ENCODE measurements at places on chromosomes 4 and X.

- no peak for DNase-seq
These were observed 788 bp downstream of the SAP30 start for GRCh38 chr4:173371292-173372192.

GRCh38 chr4:56909086-56909894 lies 1.6 kb downstream of the REST start:
- DNase-seq, result no peak

GRCh38 chr4:26788341-26788733 lies 72.3 kb upstream of the STIM2 start:
- DNase-seq, result no peak

DNA sequence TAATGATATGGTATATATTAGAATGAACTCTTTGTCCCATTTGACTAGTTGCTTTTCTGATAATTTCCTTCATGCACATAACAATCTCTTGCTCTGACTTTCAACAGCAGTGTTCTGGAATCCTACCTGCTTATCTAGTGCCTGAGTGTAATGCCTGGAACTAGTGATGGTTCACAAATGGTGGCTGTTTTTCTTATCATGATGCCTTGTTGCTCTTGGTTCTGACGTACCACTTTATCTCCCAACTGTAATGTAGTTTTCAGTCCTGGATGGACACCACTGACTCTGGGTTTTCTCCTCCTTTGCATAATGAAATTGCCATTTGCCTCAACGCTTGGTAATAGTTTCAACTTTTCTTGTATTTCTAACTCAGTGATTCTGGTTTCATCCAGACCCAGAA lies 25.5 kb upstream of the LUZP4 start:
- no peak for DNase-seq

DNA sequence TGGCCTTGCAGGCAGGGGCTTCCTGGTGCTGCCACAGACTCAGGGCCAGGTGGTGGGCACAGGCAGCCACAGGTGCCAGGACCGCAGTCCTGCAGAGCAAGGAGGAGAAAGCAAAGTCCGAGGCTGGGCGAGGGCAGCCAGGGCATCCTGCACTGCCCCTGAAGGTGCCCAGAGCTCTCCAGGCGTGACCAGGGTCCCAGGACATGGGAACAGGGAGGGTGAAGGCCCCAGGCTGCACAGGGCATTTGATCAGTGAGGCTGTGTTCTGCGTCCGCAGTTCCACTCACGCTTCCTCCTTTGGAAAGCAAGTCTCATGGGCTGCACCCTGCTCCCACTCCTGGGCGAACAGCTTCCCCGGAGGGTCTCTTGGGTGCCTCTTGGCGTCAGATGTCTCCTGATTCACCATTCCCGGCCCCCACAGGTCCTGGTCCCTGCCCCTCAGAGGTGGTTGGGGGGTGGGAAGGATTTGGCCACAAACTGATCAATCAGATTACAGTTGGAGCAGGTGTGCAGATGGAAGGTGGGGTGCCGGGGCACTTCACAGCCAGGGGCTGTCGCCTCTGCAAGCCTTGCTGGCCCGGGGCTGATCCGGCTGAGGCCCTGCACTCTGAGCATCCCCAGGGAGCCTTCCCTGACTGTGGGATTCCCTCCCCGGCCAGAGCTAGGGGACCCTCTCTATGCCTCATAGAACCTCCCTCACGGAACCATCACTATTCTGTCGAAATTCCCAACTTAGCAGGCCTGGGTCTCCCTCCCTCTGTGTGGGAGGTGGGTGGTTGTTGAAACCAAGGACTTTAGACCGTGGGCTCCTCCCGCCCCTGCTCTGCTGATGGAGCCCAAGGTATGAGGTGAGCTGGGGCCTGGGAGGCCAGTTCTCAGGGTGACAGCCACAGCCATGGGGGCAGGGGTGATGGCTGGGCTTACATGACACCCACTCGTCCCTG lies 3.3 kb downstream of the SH3TC1 start:
- no peak for DNase-seq

GRCh38 chr4:124053872-124054538 lies 657.4 kb downstream of the SPRY1 start:
- DNase-seq, result no peak

- DNase-seq, result no peak
These were observed 1.0 kb downstream of the SH3BGRL start for GRCh38 chrX:81202943-81203342.

DNA sequence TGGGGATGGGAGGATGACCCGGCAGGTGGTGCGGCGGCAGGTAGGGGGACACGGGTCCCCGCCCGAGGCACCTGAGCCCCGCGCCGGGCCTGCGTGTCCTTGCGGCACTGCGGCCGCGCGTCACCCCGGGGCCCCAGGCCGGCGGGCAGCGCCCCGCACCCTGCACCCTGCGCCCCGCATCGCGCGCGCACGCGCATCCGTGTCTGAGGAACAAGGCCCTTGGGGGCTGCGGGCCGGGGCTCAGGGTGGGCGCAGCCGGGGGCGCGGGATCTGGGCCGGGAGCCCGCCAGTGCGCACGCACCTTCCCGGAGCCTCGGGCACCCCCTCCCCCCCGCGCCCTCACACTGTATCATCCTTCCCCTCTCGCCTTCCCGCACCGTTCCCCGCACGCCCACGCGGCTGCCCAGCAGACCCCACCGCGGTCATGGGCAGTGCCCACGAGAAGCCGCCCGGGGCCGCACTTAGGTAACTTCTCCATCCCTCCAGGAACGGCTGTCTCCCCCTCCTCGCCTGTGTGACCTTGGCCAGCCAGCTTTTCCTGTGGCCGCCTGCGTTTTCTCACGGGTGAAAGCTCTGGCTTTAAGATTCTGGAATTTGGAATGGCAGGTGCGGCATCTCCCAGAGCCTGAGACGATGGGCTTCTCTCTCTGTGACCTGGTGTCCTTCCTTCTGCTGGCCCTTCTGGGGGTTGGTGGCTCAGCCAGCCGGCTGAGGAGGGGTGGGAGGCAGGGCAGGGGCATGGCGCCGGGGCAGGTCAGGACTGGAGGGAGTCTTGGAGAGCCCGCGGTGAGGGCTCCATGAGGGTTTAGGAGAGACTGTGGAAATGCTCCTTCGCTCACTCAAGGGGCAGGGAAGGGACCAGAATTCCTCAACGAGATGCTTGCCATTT lies 748 bp downstream of the ATP2B3 start:
- no peak for DNase-seq

DNA sequence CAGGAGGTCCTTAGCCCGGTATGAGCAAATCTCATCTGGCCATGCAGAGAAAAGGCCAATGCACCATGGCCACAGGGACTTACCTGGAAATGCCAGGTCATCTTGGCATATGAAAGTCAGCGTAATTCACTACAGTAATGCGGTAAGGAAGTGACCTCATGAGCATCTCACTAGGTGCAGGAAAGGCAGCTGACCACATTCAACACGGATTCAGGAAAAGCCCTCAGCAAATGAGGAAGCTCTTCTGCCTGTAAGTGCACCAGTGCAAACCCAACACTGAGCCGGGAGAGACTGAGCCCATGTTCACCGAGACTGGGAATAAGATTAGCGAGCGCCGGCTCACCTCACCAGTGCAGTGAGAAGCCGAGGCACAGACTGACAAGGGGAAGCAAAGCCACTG lies 23.7 kb downstream of the LRPAP1 start:
- DNase-seq, result no peak

- DNase-seq, result no peak
These were observed 1.7 kb downstream of the PDLIM5 start for GRCh38 chr4:94453391-94453963.

- DNase-seq, result peak; percentile 78
These were observed 61.1 kb upstream of the VAMP7 start for GRCh38 chrX:155819966-155820491.

GRCh38 chr4:76799140-76799539 lies 98.8 kb downstream of the SOWAHB start:
- DNase-seq, result no peak

DNA sequence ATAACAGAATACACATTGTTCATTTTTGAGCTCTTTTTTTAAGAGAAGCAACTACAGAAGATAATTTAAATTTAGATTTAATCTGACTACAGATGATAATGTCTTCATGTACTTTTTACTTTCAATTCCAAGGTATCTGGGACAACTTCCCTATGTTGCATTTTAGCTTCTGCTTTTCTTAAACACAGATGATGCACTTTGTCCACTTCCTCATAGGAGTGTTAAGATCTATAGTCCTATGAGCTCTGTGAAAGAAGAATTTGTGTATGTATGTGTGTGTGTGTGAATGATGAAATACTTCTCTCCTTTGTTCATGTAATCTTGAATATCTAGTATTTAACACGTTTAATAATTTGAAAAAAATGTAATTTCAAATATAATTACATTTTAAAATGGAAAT lies 5.3 kb upstream of the FHIP1A start:
- no peak for DNase-seq

DNA sequence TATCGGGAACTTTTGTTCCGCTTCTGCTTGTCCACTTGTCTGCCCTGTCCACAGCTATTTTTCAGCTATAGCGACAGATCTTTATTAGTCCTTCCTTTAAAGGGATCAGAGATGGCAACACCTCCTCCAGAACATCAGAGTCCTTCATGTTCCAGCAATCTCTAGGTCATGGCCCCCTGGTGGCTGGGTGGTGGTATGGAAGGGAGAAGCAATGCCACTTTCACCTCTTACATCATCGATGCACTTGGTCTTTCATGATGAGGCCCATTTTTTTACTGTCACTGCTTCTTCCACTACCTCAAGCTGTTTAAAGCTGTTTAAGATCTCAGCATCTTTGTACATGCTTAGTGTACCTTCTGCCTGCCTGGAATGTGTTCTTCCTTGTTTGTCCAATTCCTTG lies 106.7 kb downstream of the ARHGAP6 start:
- DNase-seq, result peak; percentile 5

All from CMK (cell line).